ENCODE measurements at places on chromosomes 2 and 18.
A peak's percentile ranks its signal among the peaks of the same experiment; 100 is the strongest.

GRCh38 chr2:33763671-33764310 lies 164.7 kb upstream of the FAM98A start:
- no peak for DNase-seq

DNA sequence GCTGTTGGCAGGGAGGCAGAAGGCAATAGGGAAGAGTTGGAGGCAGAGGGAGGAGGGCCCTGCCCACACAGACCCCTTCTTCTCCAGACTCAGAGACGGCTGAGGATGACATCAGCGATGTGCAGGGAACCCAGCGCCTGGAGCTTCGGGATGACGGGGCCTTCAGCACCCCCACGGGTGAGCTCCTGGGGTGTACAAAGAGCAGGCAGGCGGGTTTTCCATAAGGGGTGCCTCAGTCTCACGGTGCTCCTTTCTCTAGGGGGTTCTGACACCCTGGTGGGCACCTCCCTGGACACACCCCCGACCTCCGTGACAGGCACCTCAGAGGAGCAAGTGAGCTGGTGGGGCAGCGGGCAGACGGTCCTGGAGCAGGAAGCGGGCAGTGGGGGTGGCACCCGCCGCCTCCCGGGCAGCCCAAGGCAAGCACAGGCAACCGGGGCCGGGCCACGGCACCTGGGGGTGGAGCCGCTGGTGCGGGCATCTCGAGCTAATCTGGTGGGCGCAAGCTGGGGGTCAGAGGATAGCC lies 10.0 kb downstream of the SPEG start:
- DNase-seq: no peak

GRCh38 chr2:165357758-165358157 lies 111.7 kb upstream of the CSRNP3 start:
- no peak for DNase-seq

DNA sequence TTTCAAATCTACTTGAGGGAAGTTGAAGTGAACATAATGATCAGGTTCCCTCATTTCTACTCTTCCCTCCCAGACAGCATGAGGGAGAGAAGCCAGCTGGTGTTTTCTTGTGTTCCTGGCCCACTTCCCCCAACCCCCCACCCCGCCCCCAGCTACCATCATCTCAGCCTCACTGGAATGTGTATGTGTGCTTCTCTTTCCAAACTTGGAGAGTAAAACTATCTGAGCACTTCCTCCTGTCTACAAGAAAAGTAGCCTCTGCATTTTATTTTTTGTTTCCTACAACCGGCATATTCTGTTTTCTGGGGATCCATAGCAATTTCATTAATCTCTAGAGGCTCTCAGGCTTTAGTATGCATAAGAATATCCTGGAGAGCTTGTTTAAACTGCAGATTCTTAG lies 53.6 kb upstream of the GRHL1 start:
- peak; percentile 13 for DNase-seq

GRCh38 chr2:140270224-140270623 lies 1490.0 kb upstream of the NXPH2 start:
- no peak for DNase-seq

- no peak for DNase-seq
Measured at GRCh38 chr2:119679526-119679837, 481 bp downstream of the TMEM177 start.

DNA sequence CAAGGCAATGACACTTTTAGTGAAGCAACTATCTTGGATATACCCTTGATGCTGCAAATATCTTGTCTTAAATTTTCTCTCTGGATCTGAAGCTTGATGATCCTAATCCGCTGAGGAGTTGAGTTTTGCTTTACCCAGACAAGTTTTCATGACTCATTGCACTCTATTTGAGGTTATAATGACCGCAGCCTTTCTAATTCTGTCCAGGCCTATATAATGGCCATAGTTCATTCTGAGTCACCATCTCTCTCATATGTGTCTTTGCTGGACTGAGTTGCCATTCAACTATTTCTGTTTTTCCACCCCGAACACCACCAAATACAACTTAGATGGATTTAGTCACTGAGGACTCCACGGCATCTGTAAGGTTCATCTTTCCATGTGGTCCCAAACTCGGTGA lies 802.1 kb upstream of the FAM98A start:
- no peak for DNase-seq

DNA sequence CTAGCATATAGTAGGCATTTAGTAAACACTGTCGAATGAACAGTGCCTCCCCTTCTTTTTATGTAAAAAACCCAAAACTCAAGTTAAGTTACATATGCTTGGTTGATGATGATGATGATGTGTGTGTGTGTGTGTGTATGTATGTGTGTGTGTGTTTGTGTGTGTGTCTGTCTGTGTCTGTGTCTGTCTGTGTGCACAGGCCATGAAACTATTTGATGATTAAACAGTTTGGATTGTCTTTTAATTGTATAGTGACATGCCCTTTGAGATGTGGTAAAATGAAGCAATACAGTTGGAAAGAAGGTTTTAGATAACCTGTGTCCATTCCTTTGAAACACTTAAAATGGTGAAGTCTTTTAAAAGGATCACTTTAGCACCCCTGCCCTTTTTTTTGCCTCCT lies 105.6 kb downstream of the MAP4K4 start:
- no peak for DNase-seq

DNA sequence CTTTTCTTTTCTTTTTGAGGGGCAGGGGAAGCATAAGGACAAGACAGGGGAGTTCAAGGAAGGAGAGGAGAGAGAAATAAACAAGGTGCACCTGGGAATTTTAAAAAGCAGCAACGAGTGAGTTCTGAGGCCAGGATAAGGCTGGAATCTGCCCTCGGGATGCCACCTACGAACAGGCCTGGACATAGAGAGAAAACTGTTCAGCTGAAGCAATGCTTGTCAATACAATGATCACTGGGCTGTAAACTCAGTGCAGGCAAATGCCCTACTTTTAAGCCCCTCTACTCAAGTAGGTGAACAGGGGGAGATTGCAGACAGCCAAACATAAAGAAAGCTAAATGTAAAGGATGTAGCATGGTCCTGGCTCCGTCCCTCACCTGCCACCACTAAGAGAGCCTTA lies 330.5 kb downstream of the ETAA1 start:
- no peak for DNase-seq

- no peak for DNase-seq
Measured at GRCh38 chr18:31386741-31387140, 10.2 kb downstream of the DSG4 start.

GRCh38 chr18:3538456-3538855 lies 88.5 kb downstream of the TGIF1 start:
- DNase-seq: no peak

- no peak for DNase-seq
Measured at GRCh38 chr2:66070721-66071602, 364.0 kb upstream of the MEIS1 start.

- DNase-seq: no peak
Measured at GRCh38 chr2:74374509-74375205, 5.5 kb downstream of the DCTN1 start.

GRCh38 chr2:113876503-113877387 lies 13.1 kb upstream of the ACTR3 start:
- no peak for DNase-seq

GRCh38 chr2:54659527-54659926 lies 63.9 kb upstream of the EML6 start:
- no peak for DNase-seq

DNA sequence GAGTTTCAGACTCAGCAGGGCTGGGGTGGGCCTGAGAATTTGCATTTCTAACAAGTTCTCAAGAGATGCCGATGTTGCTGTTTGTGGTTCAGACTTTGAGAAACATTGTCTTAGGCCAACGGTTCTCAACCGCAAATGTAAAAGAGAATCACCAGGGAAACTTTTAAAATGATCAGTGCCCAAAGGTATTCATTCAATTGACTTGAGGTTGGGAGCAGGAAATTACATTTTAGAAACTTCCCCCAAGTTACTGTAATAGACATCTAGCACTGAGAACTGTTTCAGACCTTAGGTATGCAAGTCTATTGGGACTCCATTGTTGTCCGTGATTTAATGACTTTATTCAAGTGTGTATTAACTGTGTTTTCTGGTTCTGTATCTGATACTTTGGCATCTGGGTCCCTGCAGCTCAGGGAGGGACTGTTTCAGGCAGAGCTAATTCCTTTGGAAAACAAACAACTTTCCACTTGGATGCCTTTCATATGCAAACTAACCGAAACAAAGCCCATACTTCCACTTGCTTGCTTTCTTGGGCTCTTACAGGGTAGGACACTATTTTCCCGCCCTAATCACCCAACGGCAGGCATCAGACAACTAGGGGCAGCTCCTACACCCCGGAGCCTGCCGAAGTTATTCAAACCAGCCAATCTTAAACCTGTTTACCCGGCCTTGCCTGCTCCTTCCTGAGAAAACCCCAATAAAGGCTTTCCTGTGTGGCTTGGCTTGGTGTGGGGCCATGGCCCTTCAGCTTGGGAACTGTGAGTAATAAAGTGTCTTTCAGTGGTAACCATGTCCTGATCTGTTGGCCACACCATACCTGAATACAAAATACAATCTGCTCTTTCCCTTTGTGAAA lies 97.6 kb downstream of the POLE4 start:
- DNase-seq: no peak

- no peak for DNase-seq
Measured at GRCh38 chr2:54630858-54631497, 92.5 kb upstream of the EML6 start.

- DNase-seq: peak; percentile 94
Measured at GRCh38 chr2:20186078-20186854, 38.7 kb downstream of the SDC1 start.

GRCh38 chr2:94986392-94986963 lies 39.0 kb upstream of the MAL start:
- peak; percentile 54 for DNase-seq

- no peak for DNase-seq
Measured at GRCh38 chr2:177929662-177930522, 142.7 kb downstream of the PDE11A start.

- DNase-seq: no peak
Measured at GRCh38 chr18:79472176-79472575, 76.4 kb downstream of the NFATC1 start.

GRCh38 chr2:136327162-136327852 lies 209.4 kb upstream of the CXCR4 start:
- DNase-seq: peak; percentile 48

- no peak for DNase-seq
Measured at GRCh38 chr2:216557820-216558219, 59.2 kb downstream of the RPL37A start.

DNA sequence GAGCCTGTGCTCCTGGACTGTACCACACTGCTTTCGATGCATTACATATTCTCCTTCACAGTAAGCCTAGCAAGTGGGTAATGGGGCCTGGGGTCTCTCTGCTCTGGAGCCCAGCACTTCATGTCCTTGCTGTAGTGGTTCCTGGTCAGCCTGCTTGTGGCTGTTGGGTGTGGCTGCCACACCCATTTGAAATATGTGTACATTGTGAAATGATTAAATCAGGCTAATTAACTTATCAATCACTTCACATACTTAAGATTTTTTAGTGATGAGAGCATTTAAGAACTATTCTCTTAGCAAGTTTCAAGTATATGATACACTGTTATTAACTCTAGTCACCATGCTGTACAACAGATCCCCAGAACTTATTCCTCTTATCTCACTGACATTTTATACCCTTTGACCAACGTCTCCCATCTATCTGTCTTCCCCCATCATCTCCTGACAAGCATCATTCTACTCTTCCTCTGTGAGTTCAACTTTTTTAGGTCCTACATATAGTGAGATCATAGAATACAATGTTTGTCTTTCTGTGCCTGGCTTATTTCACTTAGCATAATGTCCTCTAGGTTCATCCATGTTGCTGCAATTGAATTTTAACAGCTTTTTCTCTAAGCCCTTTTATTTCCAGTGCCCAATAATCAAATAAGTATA lies 92.1 kb downstream of the LYPD6 start:
- DNase-seq: no peak

- peak; percentile 68 for DNase-seq
Measured at GRCh38 chr2:85066874-85067351, 66.3 kb upstream of the TCF7L1 start.

- DNase-seq: no peak
Measured at GRCh38 chr2:108554528-108554927, 20.3 kb downstream of the LIMS1 start.

DNA sequence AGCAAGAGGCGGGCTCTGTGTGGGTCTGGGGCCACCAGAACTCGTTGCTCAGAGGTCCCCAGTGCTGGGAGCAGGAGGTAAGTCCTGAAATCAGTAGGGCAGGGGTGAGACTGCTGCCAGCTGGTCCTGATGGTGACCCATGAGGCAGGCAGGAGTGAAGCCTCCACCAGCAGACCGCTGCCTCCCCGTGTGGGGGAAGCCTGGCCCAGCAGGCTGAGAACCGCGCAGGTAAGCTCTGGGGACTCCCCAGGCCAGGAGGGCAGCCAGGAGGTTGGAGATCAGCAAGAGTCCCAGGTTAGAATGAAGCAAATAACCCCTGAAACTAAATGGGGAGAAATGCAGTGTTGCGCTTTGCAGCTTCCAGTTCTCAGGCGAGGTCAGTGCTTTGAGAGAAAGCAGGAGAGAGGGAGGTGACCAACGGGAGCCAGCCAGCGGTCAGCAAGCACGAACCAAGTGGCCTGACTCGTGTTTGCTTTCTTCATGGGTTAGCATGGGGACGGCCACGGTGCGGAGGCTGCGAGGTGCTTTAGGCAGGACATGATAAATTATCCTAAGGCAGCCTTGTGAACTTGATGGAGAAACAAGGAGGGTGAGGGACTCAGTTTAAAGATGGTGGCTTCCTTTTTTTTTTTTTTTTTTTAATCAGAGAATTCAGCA lies 26.2 kb downstream of the INHBB start:
- no peak for DNase-seq

- DNase-seq: no peak
Measured at GRCh38 chr18:65343571-65343970, 407.2 kb upstream of the CDH7 start.

- DNase-seq: peak; percentile 38
Measured at GRCh38 chr2:160613466-160614153, 120.0 kb upstream of the RBMS1 start.

GRCh38 chr2:159922563-159922962 lies 124.6 kb upstream of the CD302 start:
- no peak for DNase-seq

- DNase-seq: peak; percentile 73
Measured at GRCh38 chr2:31170071-31170698, 31.9 kb upstream of the GALNT14 start.

DNA sequence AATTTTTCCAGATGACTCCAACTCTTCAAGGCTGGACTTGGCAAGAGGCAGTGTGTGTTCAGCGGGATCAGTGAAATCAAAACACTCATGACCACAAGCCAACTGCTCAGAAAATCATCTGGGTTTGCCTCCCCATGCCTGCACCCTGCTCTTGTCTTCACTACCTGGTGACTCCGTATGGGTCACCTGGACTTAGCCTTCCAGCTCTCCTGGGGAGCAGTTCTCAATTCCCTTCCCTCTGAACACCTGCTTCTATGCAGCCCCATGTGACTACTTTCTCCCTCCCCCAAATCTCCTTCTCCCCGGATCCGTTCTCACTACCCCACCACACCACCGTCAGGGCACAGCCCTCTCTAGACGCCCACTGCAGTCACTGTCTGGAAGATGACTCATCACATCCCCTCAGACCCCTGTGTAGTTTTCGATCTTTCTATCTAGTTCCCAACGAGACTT lies 130.2 kb upstream of the ID2 start:
- no peak for DNase-seq

DNA sequence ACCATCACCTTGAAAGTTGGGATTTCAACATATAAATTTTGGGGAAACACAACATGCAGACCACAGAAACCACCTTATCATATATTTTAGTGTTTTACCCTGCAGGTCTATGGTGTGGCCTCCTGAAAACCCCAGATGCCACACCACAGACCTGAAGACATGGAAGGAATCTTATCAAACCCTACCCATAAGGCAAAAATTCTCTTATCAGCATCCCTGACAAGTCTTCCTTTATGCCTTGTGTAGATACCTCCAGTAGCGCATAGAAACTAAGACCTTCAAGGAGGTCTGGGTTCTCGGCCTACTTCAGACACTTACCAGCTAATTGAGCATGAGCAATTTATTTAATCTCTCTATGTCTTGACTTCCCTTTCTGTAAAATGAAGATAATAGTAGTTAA lies 59.1 kb upstream of the SLC14A2 start:
- DNase-seq: no peak

Measured in suppressor macrophage treated with lipopolysaccharide for 4 hours (primary cell).